ENCODE measurements at places on chromosomes 2 and 18.

GRCh38 chr2:199329466-199329865, 128.3 kb downstream of the SATB2 start:
- DNase-seq = no peak

DNA sequence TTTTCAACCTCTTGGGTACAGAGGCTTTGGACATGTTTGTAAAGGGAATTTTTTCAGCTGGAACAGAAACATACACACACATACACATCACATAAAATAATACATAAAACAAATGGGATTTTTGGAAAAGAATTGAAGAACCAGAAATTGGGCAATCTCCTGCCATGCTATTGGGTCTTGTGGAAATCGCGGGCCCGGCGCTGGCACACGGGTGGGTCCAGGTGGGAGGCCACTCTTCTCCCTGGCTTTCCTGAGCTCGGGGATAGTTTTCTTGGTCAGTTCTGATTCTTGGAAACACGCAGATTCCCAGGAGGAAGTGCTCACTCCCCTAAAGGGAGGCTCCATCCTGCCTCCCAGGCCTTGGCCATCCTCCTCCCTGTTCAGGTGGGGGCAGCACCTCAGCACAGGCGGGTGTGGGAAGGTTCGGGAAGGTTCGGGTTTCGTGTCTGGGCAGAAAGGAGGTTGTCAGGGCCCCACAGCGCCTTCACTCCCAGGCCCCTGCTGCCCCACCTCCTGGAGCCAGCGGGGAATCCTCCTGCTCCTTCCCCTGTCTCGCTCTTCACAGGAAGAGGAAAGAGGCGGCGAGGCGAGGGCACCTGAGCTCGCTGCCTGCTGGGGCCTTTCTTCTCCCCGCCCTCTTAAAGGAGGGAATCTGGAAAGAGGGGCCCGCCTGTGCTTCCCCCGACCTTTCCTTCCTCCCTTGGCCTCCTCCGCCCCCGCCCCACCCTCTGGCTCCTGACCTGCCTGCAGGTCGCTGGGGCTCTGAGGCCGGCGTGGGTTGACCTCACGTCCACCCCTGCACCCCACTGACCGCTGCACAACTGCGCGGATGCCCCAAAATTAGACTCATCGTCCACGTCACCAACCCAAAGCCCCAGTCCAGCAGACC, 97.8 kb upstream of the PXDN start:
- no peak for DNase-seq

DNA sequence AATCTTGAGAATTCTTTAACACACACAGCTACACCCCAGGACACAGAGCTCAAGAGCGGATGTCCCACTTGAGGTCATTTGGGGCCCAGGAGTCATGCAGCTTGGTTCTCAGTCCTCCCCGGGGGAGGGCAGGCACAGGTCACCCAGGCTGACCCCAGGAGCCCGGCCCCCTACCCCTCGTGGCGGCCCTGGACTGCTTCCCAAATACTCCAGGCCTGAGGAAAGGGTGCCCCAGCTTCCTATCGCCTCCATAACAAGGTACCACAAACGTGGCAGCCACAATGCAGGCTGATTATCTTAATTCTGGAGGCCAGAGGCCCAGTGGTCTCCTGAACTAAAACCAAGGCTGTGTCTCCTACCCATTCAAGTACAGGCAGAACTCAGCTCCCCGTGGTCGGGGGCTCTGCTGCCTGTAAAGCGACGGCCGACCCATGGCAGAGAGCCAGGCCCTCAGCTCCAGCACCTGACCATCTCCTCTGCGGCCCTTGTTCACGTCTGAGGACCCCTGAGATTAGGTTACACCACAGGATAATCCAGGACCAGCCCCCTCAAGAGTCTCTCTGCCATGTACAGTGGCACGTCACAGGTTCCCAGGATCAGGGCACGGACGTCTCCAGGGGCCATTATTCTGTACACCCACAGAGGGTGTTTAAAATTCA, 10.5 kb downstream of the SLC66A2 start:
- no peak for DNase-seq

DNA sequence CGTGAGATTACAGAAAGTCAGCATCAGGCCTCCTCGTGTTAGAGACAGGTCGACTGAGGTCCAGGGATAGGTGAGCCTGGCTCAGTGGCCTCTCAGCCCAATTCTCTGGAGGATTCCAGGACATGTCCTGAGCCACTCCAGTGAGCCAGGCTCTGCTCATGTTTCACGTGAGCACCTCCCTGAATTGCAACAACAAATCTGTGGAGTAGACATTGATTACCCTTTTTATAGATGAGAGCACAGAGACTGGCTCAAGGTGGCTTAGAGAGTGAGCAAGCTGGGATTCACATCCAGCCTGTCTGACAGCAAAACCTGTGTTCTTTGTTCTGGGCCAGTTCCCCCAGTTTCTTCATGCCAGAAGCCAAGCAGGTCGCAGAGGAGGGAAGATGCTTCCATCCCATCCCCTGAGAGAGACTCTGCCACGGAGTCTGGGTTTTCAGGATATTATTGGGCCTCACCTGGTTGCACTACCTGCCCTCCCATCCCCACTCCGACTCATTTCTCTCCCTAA, 46.4 kb downstream of the HS1BP3 start:
- DNase-seq = no peak

- no peak for DNase-seq
Measured at GRCh38 chr18:48013162-48013561, 82.7 kb upstream of the SMAD2 start.

DNA sequence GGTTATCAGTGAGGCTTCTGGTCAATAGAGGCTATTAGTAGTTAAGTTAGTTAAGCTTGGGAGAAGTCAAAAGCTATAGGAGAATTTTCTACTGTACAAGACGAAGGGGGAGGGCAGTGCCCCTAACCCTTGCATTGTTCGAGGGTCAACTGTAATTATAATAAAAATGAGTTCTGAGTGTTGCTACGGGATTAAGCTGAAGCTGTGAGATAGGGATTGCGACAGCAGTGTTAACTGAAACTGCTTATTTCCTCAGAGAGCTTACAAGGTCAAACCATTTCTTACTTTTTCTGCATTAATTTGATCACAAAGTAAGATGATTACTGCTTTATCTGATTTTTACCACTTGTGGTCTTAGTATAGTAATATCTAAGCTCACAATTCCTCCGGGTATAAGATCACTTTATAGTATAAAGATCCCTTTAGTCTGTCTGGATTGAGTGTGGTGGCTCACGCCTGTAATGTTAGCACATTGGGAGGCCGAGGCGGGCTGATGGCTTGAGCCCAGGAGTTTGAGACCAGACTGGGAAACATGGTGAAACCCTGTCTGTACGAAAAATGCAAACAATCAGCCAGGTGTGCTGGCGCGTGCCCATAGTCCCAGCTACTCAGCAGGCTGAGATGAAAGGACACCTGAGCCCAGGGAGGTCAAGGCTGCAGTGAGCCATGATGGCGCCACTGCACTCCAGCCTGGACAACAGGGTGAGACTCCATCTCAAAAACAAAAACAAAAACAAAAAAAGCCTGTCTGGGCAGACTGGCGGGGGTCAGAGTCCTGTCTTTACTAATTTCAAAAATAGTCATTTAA, 119.5 kb upstream of the TLK1 start:
- no peak for DNase-seq

DNA sequence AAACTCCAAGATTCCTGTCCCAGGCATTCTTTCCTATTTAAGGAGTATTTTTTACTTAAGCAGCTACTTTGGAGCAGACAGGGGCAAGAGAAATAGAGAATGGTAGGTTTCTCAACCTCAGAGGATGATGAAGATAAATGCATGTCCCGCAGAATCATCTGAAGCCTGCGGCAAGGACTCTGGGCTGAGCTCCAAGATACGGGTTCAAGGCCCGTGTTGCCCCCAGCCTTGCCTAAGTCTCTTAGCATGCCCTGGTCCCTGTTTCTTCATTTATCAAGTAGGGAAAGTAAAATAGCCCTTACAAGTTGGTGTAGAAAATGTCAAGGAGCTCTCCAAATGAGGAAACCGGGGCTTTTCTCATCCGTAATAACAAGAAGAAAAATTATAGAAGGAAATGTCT, 214.0 kb downstream of the KLHL29 start:
- DNase-seq = no peak

DNA sequence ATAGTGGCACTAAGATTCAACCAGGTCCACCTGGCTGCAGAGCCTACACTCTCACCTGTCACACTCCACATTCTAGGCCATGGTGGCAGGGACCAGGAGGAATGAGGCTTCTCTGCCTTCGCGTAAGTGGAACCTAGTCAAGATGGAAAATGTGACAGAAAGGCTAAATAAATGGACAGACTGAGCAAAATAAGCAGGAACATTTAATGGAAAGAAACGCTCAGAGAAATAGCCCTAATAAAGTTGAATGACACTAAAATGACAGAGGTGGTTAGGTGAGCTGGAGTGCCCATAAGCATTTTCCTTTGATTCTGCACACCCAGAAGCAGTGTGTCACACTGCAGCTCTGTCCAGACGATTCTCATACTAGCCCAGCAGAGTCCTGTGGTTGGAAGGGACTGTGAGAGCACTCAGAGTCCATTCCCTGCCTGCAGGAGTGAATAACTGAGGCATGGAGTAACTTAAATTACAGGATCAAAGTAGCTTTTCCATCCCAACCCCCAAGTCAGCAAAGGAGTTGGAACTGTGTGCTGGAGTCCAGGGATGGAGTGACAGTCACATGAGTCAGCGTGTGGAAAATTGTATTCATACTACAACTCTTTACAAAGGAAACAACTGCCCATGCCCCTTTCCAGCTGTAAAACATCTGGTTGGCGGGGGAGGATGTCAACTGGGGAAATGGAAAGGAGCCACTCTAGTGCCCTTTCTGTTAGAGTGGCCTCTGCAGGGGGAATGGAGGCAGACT, 105.4 kb upstream of the LGALSL start:
- DNase-seq = no peak

DNA sequence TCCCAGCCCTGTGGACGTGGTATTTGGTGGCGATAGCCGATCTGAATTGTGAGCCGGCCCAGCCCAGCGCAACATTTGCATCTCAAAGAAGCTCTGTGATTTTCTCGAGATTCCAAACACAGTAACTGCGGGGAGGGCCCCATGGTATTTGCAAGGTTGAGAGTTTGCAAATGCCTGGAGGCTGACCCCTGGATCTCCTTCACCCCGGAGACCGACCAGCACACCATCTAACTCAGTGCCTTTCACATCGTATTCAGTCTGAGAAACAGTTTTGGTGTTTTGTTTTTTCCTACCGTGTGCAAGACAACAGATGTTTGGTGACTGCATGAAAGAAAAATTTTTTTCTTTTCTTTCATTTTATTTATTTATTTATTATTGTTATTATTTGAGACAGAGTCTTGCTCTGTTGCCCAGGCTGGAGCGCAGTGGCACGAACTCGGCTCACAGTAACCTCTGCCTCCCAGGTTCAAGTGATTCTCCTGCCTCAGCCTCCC, 40.3 kb downstream of the MYCN start:
- DNase-seq = no peak

DNA sequence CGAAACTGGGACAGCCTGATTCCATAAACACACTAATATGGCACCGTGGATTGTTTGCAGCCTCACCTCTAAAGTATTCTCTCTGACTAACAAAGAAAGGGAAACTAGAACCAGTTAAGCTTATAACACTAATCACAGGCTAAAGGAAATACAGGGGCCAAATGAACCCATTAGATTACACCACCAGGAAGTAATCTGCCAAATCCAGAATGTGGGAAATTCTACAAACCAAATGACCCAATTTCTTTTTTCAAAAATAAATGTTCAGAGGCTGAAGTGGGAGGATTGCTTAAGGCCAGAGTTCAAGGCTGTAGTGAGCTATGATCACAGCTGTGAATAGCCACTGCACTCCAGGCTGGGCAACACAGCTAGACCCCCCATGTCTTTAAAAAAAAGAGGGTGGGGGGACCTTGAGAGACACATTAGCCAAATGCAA, 1.5 kb upstream of the MPPE1 start:
- no peak for DNase-seq

DNA sequence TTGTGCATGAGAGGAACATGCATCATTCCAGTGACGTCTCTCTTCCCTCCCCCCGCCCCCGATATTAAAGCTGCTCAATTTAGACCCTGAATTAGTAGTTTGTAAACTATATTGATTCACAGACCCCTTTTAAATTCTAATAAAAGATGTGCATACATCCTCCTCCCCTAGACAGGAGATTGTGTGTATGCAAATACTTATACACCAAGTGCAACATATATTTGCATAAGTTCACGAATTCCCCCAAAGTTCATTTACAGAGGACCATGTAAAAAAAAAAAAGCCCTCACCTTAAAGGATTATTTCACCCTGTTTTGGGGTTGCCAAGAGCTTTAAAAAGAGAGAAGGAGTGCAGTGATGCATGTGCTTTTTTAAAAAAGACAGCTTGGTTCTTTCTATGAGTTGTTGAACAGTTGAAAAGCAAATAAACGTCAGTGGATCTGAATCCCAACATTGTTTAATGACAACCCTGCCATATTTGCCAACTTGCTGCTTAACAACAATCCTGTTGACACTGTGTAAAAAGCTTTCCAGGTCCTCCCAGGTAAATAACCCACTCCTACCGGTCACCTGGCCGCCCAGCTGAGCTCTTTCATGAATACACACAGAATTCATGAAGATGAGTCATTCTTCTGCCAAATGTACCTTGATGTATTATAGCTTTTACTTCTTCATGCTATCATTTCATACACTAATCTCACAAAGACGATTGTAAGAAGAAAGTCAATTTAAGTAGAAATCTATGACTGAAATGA, 211.5 kb downstream of the IKZF2 start:
- DNase-seq = no peak

- DNase-seq = no peak
Measured at GRCh38 chr2:121099329-121100290, 185.4 kb downstream of the TFCP2L1 start.

DNA sequence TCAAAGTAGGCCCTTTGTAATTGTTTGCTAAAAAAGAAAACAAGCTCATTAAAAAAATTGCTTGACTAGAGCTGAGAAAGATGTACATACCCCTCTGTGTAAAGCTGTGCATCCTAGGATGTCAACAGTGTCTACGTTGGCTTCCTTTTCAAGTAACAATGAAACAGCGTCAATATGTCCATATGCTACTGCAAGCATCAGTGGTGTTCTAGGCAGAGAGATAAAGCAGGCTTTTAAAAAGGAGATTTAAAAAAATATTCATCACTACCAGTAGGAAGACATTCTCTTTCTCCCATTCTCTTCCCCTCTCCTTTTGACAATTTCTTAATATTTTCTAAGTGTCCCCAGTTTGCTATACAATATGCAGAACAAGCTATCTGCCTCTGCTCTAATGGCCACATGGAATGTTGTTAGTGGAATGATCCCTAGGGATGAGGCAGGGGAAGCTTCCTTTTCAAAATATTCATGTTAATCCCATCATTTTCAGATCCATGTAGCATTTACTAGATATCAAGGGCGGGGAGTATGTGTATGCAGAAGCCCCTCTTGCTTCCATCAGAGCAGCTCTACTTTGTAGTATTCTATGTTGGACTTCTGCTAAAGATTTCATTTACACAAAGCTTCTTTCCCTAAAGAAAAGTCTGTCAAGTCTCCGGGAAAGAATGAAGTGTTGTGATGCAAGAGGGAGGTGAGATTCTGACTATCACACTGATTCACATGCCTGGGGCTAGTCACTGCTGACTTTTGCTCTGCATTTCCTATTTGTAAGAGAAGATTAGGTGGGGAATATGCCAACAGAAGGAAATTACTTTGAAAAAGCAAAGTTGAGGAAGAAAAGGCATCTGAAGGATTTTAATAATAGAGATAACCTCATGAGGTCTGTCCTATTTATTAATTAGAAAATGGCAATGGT, 81.5 kb upstream of the PGAP1 start:
- no peak for DNase-seq
